ENCODE measurements at places on chromosomes 11 and 22. TPM values are rescaled to one million over a fixed set of nuclear protein-coding genes. Genes with fewer than 3 reads are reported as not detected.
A peak's percentile ranks its signal among the peaks of the same experiment; 100 is the strongest.

GRCh38 chr11:56543739-56544138 lies 682 bp upstream of the OR5M11 start:
- no peak for DNase-seq

DNA sequence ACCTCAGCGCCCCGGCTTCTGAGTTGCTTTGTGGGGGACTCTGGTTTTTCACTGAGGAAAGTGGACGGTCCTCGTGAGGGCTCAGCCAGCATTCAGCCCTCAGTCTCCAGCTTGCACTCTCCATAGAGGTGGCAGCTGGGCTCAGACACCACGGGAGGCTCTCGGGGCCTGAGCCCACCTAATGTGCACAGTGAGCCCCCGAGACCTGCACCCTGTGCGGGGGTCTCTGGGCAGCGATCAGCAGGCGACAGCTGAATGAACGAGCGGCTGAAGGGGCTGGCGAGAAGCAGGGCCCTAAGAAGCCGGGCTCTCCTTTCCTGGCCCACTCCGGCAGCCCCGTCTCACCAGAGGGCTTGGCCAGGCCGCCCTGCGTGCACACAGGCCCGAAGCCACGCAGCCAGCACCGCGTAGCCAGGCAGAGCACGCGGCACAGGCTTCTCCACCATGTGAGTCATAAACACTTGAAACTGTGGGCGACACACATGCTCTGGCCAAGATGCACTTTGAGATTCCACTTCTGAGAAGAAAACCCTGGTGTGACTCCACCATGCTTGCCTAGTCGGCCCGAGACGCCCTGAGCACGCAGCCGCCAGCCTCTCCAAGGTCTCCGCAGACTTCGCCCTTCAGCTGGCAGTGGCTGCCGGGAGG lies 28.0 kb downstream of the TOLLIP start:
- DNase-seq: peak; percentile 28

GRCh38 chr11:107041088-107041444 lies 22.8 kb upstream of the GUCY1A2 start:
- DNase-seq: peak; percentile 97

- DNase-seq: no peak
Measured at GRCh38 chr22:32323513-32324164, 34.0 kb upstream of the RFPL3 start.

GRCh38 chr11:19633276-19633675 lies 79.4 kb upstream of the NAV2 start:
- DNase-seq: no peak

The PHF21B gene
- 6.3 TPM for total RNA-seq

The DRICH1 gene
- not detected for total RNA-seq

DNA sequence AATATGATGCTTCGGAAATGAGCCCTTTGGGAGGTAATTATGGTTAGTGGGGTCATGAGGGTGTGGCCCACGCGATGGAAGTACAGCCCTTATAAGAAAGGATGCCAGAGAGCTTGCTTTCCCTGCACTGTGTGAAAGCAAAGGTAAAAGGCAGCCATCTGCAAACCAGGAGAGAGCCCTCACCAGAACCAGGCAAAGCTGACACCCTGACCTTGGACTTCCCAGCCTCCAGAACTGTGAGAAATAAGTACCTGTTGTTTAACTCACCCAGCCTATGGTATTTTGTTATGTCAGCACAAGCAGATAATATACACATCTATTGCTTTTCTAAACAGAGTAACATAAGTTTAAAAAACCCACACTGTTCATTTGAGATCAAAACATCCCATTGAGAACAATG lies 50.7 kb downstream of the SYN3 start:
- DNase-seq: no peak

The POU2F3 gene
- total RNA-seq: 0.20 TPM

The EIF4ENIF1 gene
- total RNA-seq: 27.0 TPM

GRCh38 chr11:4539603-4540219 lies 5.3 kb upstream of the OR52M1 start:
- no peak for DNase-seq

DNA sequence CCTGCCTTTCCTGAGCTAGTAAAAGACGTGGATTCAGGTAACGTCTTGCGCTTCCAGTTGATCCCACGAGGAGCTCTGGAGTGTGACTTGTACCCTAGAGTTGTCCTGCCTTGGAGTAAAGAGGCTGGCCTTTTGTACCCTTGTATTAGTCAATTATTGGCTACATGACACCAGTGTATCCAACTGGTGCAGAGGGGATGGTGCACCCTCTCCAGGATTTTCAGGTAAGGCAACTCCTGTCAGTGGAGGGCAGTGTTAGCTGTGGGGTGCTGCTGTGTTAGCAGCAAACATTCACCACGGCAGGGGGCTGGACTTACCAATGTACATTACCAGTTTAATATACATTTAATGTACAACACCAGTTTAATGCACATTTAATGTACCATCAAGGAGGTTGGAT lies 233.5 kb downstream of the MIAT start:
- no peak for DNase-seq

DNA sequence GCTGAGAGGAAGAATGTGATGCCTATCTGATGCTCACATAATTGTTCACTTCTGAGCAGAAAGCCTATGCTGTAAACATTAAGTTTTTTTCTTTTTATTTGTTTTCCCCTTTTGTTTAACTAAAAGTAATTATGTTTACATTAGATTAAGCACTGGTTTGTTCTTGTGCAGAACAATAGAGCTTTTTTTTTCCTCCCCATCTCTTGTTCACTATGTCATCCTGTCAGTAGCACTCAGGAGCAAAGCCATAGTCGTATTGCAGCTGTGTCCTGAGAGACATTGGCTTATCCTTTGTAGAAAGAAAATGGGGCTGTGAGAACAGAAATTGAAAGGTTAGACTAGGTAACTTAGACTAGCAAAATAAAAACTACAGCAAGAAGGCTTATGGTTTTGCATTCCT lies 301.8 kb upstream of the RAG2 start:
- no peak for DNase-seq

- DNase-seq: no peak
Measured at GRCh38 chr11:74507582-74507981, 14.1 kb upstream of the LIPT2 start.

DNA sequence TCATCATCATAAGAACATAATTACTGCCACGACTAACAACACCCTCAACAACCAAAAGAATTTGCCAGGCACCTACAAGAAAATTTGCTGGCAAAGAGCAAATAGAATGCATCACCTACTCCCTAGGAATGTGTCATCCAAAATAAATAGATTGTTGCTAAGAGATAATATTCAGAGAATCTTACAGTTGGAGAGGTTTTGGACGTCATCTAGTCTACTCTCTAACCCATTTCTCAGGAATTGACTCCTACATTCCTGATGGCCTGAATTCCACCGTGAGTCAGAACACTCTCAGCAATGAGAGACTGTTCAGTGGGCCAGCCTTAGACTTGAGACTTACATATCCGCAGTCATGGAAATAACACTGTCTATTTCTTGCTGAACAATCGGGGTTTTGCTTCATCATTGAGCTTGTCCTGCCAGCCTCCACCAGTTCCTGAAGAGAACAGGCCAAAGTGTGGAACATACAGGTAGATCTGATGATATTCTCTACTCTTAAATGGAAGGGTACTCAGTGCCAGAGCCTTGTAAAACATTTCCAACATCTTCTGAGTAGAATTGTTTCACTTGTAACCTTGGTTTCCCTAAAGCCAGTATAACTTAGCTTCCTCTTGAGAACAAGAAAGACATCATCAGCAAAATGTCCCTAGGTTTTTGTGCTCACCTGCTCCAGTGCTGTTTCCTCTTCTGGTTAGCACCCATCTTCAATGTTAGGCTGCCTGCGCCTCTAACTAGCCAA lies 8.3 kb downstream of the KIRREL3 start:
- peak; percentile 100 for DNase-seq

- DNase-seq: no peak
Measured at GRCh38 chr11:123362941-123363340, 67.1 kb upstream of the GRAMD1B start.

The OR8D4 gene
- not detected for total RNA-seq

- DNase-seq: peak; percentile 66
Measured at GRCh38 chr11:92979176-92979575, 9.7 kb downstream of the MTNR1B start.

The IL18 gene
- 5.3 TPM for total RNA-seq

All from astrocyte (in vitro differentiated cells and primary cell).